HCT116 (cell line): ENCODE measurements at places on chromosomes 2 and 18.

GRCh38 chr18:33558529-33558928 is 19.5 kb upstream of the ASXL3 start:
- no peak for DNase-seq
- H3K27ac ChIP-seq: no peak overlapping the region
- no peaks in the 10 kb centered on the region for H3K36me3 ChIP-seq
- H3K4me3 ChIP-seq: no peak overlapping the region

GRCh38 chr18:7259475-7259874 is 28.6 kb downstream of the LRRC30 start:
- H3K4me1 ChIP-seq: no peaks in the 10 kb centered on the region
- DNase-seq: no peak
- no peak overlapping the region for H3K27ac ChIP-seq
- H3K4me3 ChIP-seq: no peak overlapping the region
- no peaks in the 10 kb centered on the region for H3K27me3 ChIP-seq

- no peaks in the 10 kb centered on the region for H3K36me3 ChIP-seq
- no peak for DNase-seq
Observed at GRCh38 chr2:38260469-38260868, 116.6 kb downstream of the ATL2 start.

DNA sequence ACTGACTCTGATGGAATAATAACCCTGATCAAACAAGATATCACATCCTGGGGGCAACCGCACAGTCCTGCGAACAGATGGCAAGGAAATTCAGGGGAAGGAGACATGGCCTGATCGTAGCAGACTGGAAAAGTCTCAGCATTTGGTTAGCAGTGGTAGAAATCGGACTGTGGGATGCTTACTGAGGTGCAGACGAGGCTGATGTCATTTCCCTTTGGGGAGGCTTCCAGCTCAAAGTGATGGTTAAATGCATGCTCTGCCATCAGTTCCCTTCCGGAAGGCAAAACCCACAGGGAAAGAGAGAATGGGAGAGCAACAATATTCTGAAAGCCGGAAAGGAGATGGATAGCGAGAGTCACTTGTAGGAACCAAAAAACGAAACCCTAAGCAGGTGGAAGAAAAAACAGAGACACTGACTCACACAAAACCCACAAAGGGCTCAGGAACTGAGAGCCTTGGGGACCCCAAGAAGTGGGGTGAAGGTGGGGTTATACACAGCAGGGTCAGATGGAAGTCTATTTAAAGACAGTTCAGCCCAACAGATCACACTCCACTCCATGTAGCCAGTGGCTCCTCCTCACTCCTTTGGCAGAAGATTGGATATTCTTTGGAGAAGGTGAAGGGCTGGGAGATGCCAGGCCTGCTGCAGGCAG is 93.1 kb downstream of the INPP5D start:
- no peak overlapping the region for H3K4me3 ChIP-seq
- DNase-seq: no peak
- no peaks in the 10 kb centered on the region for H3K36me3 ChIP-seq

DNA sequence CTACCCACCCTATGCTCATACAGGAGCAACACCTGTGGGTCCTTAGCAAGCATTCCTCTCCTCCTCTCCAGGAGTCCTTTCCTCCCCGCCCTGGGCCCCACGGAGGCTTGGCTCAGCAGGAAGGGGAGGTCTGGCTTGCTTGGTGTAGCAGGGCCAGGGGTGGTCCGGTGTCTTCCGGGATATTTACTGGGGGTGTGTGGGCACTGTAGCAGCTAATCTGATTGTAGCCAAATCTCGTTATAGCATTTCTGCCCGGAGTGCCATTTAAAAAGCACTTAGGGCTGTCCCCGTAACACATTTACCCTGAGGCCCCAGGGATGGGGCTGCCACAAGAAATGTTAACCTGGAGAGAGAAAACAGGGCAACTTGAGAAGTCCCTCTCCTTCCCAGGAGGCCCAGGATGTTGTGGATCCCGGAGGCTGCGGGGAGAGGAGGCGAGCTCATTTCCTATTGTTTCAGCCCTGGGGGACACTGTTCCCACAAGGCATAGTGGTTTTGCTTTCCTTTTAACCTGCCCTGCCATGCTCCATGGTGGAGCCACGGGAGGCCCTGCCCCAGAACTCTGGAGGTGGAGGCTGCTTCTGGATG is 134.5 kb downstream of the CLIP4 start:
- DNase-seq: no peak
- H3K27me3 ChIP-seq: peaks cover 5% of the 10 kb centered on the region; the same call in 1 of the 2 replicates
- no peaks in the 10 kb centered on the region for H3K36me3 ChIP-seq
- no peak overlapping the region for H3K4me3 ChIP-seq
- H3K4me1 ChIP-seq: no peaks in the 10 kb centered on the region
- no peak overlapping the region for H3K27ac ChIP-seq

DNA sequence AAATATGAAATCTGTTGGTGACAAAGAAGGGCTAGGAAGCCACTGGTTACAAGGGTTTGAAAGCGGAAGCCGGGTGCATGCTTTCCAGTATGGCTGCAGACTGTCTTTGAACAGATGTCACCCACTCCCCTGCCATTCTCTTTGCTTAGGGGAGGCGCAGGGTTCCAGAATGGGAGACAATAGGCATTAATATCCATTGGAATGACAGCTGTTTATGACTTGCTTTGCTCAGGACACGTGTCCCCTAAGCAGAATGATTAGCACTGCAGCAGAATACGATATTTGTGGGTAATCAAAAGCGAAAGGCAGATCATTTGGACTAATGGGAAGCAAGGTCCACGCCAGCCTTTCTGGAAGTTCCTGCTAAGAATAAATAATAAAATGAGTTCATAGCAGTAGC is 25.8 kb upstream of the NRP2 start:
- no peak overlapping the region for H3K27ac ChIP-seq
- H3K27me3 ChIP-seq: peaks cover 18% of the 10 kb centered on the region
- H3K36me3 ChIP-seq: no peaks in the 10 kb centered on the region
- H3K4me3 ChIP-seq: no peak overlapping the region
